ENCODE measurements at places on chromosomes 1 and 21. TPM values are rescaled to one million over a fixed set of nuclear protein-coding genes. Genes with fewer than 3 reads are reported as not detected.

The PRKAA2 gene
- 1.4 TPM for total RNA-seq

GRCh38 chr1:206663832-206664652, 20.7 kb upstream of the MAPKAPK2 start:
- H3K4me1 ChIP-seq = no peaks in the 10 kb centered on the region
- peaks cover 26% of the 10 kb centered on the region for H3K27me3 ChIP-seq
- no peaks in the 10 kb centered on the region for H3K36me3 ChIP-seq
- H3K4me3 ChIP-seq = no peak overlapping the region
- H3K27ac ChIP-seq = no peak overlapping the region
- peak; percentile 66 for DNase-seq

The CELSR2 gene
- 1.3 TPM for total RNA-seq

DNA sequence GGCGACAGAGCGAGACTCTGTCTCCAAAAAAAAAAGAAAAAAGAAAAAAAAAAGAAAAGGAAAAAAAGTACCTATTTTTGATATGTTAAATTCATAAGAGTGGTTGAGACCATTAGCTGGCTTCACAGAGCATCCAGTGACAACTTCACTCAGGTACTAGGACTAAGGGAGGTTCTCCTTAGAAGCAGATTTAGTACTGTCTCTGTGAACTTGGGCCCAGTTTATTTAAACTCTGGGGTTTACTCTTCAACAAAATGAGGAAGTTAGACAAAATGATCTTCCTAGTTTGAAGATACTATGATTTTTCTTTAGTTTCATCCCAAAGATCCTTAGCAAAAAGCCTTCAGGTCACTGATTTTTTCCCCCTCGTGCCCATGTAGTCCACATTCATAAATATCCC, 21.2 kb downstream of the MACO1 start:
- no peak for DNase-seq
- H3K4me1 ChIP-seq = no peaks in the 10 kb centered on the region
- peaks cover 13% of the 10 kb centered on the region for H3K36me3 ChIP-seq
- no peaks in the 10 kb centered on the region for H3K27me3 ChIP-seq
- no peak overlapping the region for H3K27ac ChIP-seq

The TRIM67 gene
- not detected for total RNA-seq

- H3K27me3 ChIP-seq = no peaks in the 10 kb centered on the region
- peak; percentile 62 for DNase-seq
- no peak overlapping the region for H3K27ac ChIP-seq
Measured at GRCh38 chr1:25821630-25822091, 1.9 kb downstream of the MTFR1L start.

The OR2T33 gene
- total RNA-seq = not detected

- no peaks in the 10 kb centered on the region for H3K36me3 ChIP-seq
- H3K27ac ChIP-seq = no peak overlapping the region
- H3K27me3 ChIP-seq = no peaks in the 10 kb centered on the region
- DNase-seq = no peak
Measured at GRCh38 chr1:66386712-66387111, 147.2 kb upstream of the SGIP1 start.

- peak; percentile 24 for DNase-seq
- H3K36me3 ChIP-seq = no peaks in the 10 kb centered on the region
- no peaks in the 10 kb centered on the region for H3K4me1 ChIP-seq
- H3K27me3 ChIP-seq = peaks cover 2% of the 10 kb centered on the region
- no peak overlapping the region for H3K27ac ChIP-seq
- H3K4me3 ChIP-seq = no peak overlapping the region
Measured at GRCh38 chr1:61293986-61294504, 211.7 kb downstream of the NFIA start.

DNA sequence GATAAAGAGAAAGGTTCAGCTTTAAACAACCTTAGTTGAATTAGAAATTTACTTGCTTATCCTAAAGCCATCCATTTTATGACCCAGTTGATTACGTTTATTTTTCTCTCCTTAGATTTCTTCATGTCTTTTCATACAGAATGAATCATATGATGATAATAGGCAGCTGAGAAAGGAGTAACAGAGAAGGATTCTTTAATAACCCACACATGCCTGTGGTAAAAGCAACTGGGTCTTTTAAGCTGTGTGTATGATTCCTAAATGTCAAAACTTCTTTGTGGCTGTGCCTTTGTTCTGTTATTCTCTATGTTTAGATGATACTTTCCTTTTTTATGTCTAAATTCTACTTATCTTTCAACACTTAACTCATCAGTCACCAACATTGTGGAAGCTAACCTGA, 626.5 kb downstream of the NCAM2 start:
- H3K27me3 ChIP-seq = no peaks in the 10 kb centered on the region
- no peaks in the 10 kb centered on the region for H3K36me3 ChIP-seq
- H3K4me1 ChIP-seq = peaks cover 3% of the 10 kb centered on the region
- no peak overlapping the region for H3K27ac ChIP-seq

- H3K27me3 ChIP-seq = peaks cover 30% of the 10 kb centered on the region
- DNase-seq = no peak
- H3K27ac ChIP-seq = no peak overlapping the region
- H3K4me1 ChIP-seq = peaks cover 2% of the 10 kb centered on the region
- no peaks in the 10 kb centered on the region for H3K36me3 ChIP-seq
Measured at GRCh38 chr1:205584732-205585131, 47.1 kb downstream of the ELK4 start.

The RSPH1 gene
- not detected for total RNA-seq

The NHLH2 gene
- total RNA-seq = not detected

The VWA5B1 gene
- total RNA-seq = not detected

- H3K4me1 ChIP-seq = no peaks in the 10 kb centered on the region
- no peaks in the 10 kb centered on the region for H3K27me3 ChIP-seq
- peaks cover 10% of the 10 kb centered on the region for H3K36me3 ChIP-seq
- H3K27ac ChIP-seq = no peak overlapping the region
- no peak for DNase-seq
- no peak overlapping the region for H3K4me3 ChIP-seq
Measured at GRCh38 chr1:93362237-93362636, 16.5 kb downstream of the DR1 start.

The TCEA3 gene
- 3.0 TPM for total RNA-seq

GRCh38 chr1:32400876-32401631, 6.8 kb upstream of the BSDC1 start:
- peaks cover 3% of the 10 kb centered on the region for H3K4me1 ChIP-seq
- no peaks in the 10 kb centered on the region for H3K27me3 ChIP-seq
- H3K4me3 ChIP-seq = no peak overlapping the region
- no peaks in the 10 kb centered on the region for H3K36me3 ChIP-seq
- DNase-seq = peak; percentile 84
- H3K27ac ChIP-seq = no peak overlapping the region

DNA sequence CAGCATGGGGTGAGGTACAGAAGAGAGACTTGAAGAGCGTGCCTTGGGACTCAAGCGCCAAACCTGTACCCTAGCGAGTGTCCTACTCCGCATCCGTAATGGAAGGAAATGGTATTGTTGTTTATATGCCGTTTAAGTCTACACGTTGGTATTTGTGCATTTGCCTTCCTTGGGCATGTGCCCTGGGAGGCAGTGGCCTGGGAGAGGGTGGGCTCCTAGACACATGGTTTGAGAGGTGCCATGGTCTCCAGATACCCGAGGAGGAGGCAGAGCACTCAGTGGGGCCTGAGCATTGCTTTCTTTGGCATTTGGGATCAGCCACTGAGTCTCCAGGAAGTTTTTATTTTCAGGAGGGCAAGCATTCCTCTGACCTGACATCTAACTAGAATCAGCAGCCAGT, 6.5 kb downstream of the ZNF672 start:
- no peak for DNase-seq
- no peak overlapping the region for H3K4me3 ChIP-seq
- H3K36me3 ChIP-seq = peaks cover 41% of the 10 kb centered on the region
- no peak overlapping the region for H3K27ac ChIP-seq
- no peaks in the 10 kb centered on the region for H3K27me3 ChIP-seq

DNA sequence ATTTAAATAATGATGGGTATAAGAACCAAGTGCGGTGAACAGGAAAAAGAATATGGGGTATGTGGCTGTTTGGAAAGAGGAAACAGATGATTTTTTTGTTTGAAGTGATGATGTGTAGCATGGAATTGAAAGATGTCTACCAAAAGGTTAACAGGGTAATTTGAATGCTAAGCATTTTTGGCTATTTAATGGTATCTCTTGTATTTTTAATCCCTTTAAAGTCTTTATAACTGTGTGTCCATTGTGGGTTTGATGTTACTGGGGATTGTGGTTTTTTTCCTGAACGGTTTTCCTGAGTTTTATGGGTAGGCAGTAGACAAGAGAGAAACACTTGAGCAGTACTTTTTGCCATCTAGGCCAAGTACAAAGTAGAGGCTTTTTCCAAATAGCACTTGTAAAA, 63.2 kb downstream of the PRDM2 start:
- no peak overlapping the region for H3K27ac ChIP-seq
- no peaks in the 10 kb centered on the region for H3K27me3 ChIP-seq
- H3K4me1 ChIP-seq = peaks cover 17% of the 10 kb centered on the region
- H3K4me3 ChIP-seq = no peak overlapping the region
- H3K36me3 ChIP-seq = peaks cover 5% of the 10 kb centered on the region
- no peak for DNase-seq

DNA sequence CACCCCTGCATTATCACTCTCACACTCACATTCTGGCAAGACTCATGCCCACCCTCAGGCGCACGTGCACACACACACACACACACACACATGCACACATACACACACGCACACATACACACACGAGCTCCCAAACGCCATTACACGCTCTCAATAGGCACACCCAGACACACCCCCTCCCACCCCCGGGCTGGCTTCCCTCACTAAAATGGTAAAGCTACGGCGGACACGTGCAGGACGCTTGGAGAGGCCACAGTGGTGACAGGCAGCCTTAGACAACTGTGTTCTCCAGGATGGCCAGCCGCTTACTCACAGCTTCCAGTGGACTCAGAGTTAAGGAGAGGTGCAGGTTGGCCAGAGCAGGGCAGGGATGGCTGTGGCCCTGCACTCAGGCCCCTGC, 10.1 kb downstream of the MATN1 start:
- H3K27ac ChIP-seq = no peak overlapping the region
- no peaks in the 10 kb centered on the region for H3K4me1 ChIP-seq
- H3K27me3 ChIP-seq = peaks cover 33% of the 10 kb centered on the region

GRCh38 chr1:33390542-33390941, 40.4 kb downstream of the PHC2 start:
- H3K36me3 ChIP-seq = no peaks in the 10 kb centered on the region
- H3K4me3 ChIP-seq = no peak overlapping the region
- H3K27ac ChIP-seq = peak overlapping the region; percentile 96
- H3K27me3 ChIP-seq = no peaks in the 10 kb centered on the region

The ACTN2 gene
- under 0.01 TPM for total RNA-seq

The PRRX1 gene
- 65.4 TPM for total RNA-seq

DNA sequence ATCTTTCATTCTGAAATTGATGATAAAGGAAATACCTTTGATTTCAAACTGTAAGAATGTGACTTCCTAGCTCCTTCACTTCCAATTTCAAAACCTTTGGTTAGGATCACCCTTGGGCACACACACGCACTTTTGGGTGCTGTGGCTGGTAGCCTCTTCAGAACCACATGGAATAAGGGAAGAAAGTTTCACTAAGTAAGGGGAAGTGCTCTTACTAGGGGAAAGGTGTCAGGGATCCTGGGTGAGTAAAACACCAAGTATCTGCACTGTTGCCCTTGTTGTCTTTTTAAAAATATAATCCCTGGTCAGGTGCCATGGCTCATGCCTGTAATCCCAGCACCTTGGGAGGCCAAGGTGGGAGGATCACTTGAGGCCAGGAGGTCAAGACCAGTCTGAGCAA, 132.4 kb downstream of the SDCCAG8 start:
- H3K36me3 ChIP-seq = peaks cover 7% of the 10 kb centered on the region
- H3K4me1 ChIP-seq = no peaks in the 10 kb centered on the region
- H3K27me3 ChIP-seq = no peaks in the 10 kb centered on the region
- DNase-seq = no peak
- H3K27ac ChIP-seq = no peak overlapping the region

DNA sequence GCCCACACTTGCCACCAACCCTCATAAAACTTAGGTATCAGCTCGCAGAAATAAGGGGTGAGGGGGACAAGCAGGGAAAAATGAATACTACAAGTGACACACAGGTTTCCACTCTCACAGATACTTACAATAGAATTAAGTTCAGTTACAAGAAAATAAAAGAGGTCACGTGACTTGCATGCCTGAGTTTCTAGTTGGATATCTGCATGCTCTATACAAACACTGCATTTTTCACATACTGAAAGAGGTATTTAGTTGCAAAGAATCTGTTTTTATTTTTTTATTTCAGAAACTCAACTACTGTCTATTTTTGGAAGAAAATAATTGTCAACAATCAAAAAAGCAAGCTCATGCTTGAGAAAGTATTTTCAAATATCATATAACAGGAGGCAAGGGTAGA, 43.5 kb downstream of the DPYD start:
- H3K4me3 ChIP-seq = no peak overlapping the region
- H3K27ac ChIP-seq = no peak overlapping the region
- peak; percentile 34 for DNase-seq
- no peaks in the 10 kb centered on the region for H3K27me3 ChIP-seq

The NBPF6 gene
- not detected for total RNA-seq

The AGT gene
- under 0.01 TPM for total RNA-seq

GRCh38 chr1:167713330-167714081, 8.3 kb upstream of the MPZL1 start:
- H3K4me3 ChIP-seq = peak overlapping the region; percentile 53
- H3K36me3 ChIP-seq = no peaks in the 10 kb centered on the region
- H3K4me1 ChIP-seq = no peaks in the 10 kb centered on the region
- no peak overlapping the region for H3K27ac ChIP-seq
- H3K27me3 ChIP-seq = peaks cover 9% of the 10 kb centered on the region

GRCh38 chr1:47527653-47528272, 89.9 kb downstream of the FOXD2 start:
- H3K4me1 ChIP-seq = no peaks in the 10 kb centered on the region
- DNase-seq = no peak
- no peak overlapping the region for H3K27ac ChIP-seq
- no peak overlapping the region for H3K4me3 ChIP-seq
- H3K27me3 ChIP-seq = peaks cover 5% of the 10 kb centered on the region

The ANKRD65 gene
- total RNA-seq = not detected

DNA sequence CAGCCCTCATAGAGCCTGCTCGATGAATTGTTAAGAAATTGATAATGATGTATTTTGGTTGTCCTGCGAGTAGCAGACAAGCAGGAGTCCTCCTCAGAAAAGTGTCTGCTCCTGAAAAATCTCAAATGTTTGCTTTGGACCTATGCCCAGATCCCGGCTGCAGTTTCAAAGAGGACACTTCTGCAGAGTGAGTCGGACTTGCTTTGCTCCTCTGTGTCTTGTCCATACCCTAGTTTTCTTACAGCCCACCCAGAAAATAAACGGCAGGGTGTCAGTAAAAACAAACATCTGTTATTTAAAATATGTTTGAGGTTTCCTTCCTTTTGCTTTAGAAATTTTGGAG, 2.8 kb downstream of the S100A10 start:
- no peak overlapping the region for H3K4me3 ChIP-seq
- H3K4me1 ChIP-seq = peaks cover 28% of the 10 kb centered on the region
- peak; percentile 79 for DNase-seq
- H3K27me3 ChIP-seq = no peaks in the 10 kb centered on the region
- peaks cover 2% of the 10 kb centered on the region for H3K36me3 ChIP-seq

GRCh38 chr1:37616330-37616729, 18.4 kb downstream of the RSPO1 start:
- H3K4me1 ChIP-seq = no peaks in the 10 kb centered on the region
- no peak for DNase-seq
- no peaks in the 10 kb centered on the region for H3K36me3 ChIP-seq
- no peak overlapping the region for H3K4me3 ChIP-seq

The STK40 gene
- 13.9 TPM for total RNA-seq

GRCh38 chr1:167635156-167635648, 5.2 kb downstream of the RCSD1 start:
- H3K27ac ChIP-seq = no peak overlapping the region
- no peak overlapping the region for H3K4me3 ChIP-seq
- no peaks in the 10 kb centered on the region for H3K36me3 ChIP-seq
- no peaks in the 10 kb centered on the region for H3K4me1 ChIP-seq
